BJ (cell line): ENCODE measurements at places on chromosomes 12 and 14.

DNA sequence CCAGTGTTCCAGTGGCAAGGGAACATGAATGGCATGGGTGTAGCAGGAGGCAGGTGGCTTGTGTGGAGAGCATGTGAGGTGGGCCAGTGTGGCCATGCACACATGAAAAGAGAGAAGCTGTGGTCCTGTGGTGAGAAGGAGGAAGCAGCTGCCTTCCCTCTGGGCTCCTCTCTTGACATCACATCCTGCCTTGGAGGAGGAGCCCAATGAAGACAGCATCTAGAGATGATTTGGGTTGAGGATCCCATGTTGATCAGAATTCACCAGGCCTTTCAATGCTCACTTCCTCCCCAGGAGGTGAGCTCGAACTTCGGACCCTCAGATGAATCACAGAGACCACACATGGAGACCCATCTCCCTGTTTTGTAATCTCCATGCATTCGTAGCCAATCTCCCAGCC lies 82.6 kb downstream of the LRRC74A start:
- no peak for DNase-seq

DNA sequence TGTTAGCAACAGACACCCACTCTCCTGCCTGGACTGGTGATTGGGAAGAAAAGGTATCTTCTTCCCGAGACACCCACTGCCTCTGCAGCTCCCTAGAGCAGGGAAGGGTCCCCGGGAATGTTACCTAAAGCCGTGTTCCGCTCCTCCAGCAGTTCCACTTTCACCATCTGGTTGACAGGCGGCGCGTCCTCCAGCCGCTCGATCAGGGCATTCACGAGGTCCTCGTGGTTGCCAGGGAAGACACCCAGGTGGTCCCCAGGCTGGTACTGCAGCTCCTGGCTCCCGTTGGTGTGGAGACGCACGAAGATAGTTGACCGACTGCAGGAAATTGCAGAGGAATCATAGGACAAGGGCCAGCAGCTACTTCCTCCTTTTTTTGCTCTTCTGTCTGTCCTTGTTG lies 44.2 kb upstream of the FBXO21 start:
- no peak for DNase-seq

- peak; percentile 68 for DNase-seq
Measured at GRCh38 chr12:64099397-64099796, 122.7 kb downstream of the KICS2 start.

GRCh38 chr12:76446090-76446489 lies 97.9 kb upstream of the BBS10 start:
- no peak for DNase-seq

DNA sequence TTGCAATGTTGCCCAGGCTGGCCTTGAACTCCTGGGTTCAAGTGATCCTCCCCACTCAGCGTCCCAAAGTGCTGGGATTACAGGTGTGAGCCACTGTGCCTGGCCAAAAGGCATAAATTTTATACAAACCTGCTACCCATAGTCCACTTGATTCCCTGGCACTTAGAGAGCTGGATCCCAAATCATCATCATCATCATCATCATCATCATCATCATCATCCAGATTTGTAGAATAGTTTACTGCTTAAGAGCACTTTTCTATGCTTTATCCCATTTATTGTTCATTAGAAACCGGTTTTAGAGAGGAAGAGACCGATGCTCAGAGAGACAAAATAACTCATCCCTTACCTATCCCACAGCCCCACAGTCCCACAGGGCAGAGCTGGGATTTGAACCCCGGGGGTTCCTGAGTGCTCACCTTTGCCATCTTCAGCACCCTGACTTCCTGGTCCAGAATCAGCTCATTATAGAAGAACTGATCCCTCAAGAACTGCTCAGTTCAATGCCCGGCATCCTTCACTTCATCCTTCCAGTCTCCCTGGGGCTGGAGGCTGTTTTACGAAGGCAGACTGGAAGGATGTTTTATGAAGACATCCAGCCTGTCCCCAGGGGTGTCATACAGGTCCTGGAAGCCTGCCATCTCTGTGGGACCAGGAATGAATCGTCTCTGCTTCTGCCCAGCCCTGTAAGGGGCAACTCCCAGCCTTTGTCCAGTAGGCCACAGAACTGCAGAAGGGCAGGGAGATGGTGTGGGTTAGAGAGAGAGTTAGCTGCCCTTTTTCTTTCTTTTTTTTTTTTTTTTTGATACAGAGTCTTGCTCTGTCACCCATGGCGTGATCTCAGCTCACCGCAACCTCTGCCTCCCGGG lies 20.2 kb upstream of the OASL start:
- no peak for DNase-seq

DNA sequence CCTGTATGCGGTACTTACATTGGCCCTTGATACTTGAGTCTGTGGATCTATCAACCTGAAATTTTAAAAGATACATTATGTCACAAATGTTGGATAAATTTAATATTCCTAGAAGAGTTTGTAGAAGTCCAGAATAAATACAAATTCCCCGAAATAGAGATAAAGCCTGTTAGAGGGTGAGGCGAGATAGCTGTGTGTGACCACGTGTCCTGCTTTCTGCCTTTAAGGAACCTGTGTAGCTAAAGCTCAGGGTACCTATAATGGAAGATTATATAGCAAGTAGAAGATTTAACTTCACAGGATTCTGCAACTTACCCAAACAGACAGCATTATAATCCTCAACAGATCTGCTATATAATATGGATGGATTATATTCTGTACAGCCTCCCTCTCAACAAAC lies 58.8 kb downstream of the APPL2 start:
- DNase-seq = no peak

DNA sequence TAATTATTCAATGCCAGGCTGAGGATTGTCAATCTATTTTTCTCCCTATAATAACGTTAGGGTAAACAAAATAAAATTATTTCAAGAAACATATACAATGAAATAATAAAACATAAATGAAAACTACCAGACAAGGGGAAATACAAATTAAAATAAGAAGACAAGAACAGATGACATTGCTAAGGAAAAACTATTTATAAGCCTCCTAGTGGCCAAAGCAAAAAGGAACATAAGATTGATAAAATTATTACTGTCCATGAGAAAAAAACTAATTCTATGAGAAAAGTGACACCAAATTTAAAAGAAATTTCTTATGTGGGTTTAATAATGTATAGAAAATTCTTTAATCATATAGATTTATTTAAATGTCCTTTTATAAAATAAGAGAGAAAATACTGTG lies 294.7 kb downstream of the TTC6 start:
- DNase-seq = no peak

GRCh38 chr12:53660041-53660440 lies 15.8 kb downstream of the ATP5MC2 start:
- no peak for DNase-seq

- DNase-seq = peak; percentile 16
Measured at GRCh38 chr12:92570056-92570753, 132.6 kb upstream of the PLEKHG7 start.

GRCh38 chr14:99383472-99384449 lies 96.9 kb downstream of the SETD3 start:
- DNase-seq = no peak

DNA sequence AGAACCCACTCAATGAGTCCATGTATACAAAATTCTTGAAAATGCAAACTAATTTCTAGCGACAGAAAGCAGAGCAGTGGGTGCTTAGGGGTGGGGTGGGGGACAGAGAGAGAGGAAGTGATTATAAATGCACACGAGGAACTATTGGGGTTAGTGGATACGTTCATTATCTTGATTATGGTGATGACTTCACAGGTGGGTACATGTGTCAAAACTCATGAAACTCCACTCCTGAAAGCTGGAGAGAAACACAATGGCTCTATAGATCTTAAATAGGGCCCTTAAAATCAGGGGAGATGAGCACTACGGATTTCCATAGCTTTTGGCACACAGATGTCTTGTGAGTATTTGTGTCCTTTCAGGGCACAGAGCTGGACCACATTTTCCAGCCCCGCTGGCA lies 59.9 kb downstream of the STON2 start:
- no peak for DNase-seq
